Testis (tissue), 5 donors: ENCODE measurements at places on chromosomes 3 and 15. TPM values are rescaled to one million over a fixed set of nuclear protein-coding genes. Genes with fewer than 3 reads are reported as not detected.

POC1A gene
- polyA plus RNA-seq: 36.1 TPM

LIPH gene
- 4.2 TPM for polyA plus RNA-seq

MEX3B gene
- 55.3 TPM for polyA plus RNA-seq

- DNase-seq: no peak
- H3K27ac ChIP-seq: no peak overlapping the region
- no peaks in the 10 kb centered on the region for H3K27me3 ChIP-seq
Observed at GRCh38 chr15:45442507-45443135, 64.3 kb upstream of the GATM start.

- DNase-seq: peak; percentile 72
- no peaks in the 10 kb centered on the region for H3K27me3 ChIP-seq
- peaks cover 7% of the 10 kb centered on the region for H3K4me1 ChIP-seq
- H3K36me3 ChIP-seq: no peaks in the 10 kb centered on the region
Observed at GRCh38 chr15:68817304-68818065, 3.2 kb downstream of the ANP32A start.

- H3K27ac ChIP-seq: no peak overlapping the region
- peaks cover 10% of the 10 kb centered on the region for H3K4me1 ChIP-seq
- DNase-seq: no peak
- H3K4me3 ChIP-seq: no peak overlapping the region
- H3K36me3 ChIP-seq: no peaks in the 10 kb centered on the region
Observed at GRCh38 chr15:74893627-74894026, 3.8 kb downstream of the MPI start.

DNA sequence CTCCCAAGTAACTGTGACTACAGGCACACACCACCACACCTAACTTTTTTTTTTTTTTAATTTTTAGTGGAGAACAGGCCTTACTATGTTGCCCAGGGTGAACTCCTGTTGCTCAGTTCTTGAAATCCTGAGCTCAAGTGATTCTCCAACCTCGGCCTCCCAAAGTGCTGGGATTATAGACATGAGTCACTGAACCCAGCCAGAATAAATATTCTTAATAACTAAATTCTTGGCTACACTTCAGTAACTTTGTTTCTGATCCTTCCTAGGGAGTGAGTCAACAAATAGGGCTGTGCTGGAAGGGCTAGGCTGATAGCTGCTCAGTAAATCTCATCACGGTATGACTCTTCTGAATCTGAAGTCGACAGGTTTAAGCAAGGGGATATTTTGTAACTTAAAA lies 56.6 kb downstream of the P3H2 start:
- no peaks in the 10 kb centered on the region for H3K27me3 ChIP-seq
- H3K27ac ChIP-seq: no peak overlapping the region
- DNase-seq: peak; percentile 21
- H3K4me3 ChIP-seq: no peak overlapping the region
- peaks cover 1% of the 10 kb centered on the region for H3K4me1 ChIP-seq

DNA sequence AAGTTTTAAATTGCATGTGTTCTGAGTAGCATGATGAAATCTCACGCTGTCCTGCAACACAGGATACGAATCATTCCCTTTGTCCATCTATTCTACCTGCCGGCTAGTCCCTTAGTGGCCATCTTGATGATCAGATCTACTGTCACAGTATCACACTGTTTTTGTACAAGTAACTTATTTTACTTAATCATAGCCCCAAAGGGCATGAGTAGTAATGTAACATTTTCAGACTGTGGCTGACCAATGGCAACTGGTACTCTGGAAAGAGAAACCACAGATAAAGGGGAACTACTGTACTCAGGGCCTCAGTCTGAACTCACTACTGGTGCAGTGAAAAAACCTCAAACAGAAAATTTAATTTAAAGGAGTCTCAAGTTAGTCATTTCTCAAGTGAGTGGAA lies 127.3 kb upstream of the MRPL3 start:
- no peaks in the 10 kb centered on the region for H3K27me3 ChIP-seq
- H3K4me1 ChIP-seq: no peaks in the 10 kb centered on the region
- no peak overlapping the region for H3K4me3 ChIP-seq
- H3K36me3 ChIP-seq: no peaks in the 10 kb centered on the region
- H3K27ac ChIP-seq: no peak overlapping the region

DNA sequence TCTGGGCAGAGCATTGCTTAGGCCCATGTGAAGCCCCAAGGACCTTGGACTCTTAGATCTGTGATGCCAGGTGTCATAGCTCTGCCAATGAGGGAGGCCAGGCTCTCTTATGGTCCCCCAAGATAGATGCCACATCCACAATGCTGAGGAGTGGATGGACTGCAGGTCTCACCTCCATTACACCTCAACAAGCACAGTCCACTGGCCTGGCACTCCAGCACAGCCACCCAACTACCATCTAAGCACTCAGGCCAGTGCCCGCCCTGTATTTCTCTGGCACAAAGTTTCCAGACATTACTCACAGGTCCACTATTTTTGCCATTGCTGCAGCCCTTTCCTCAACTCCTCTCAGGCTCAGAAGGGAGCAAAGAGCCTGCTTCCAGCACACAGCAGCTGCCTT lies 613.5 kb upstream of the EPHA6 start:
- H3K4me3 ChIP-seq: no peak overlapping the region
- H3K27me3 ChIP-seq: no peaks in the 10 kb centered on the region
- H3K4me1 ChIP-seq: no peaks in the 10 kb centered on the region
- H3K36me3 ChIP-seq: no peaks in the 10 kb centered on the region
- no peak for DNase-seq
